ENCODE measurements at places on chromosomes 12 and 14.

GRCh38 chr14:84988357-84988756 lies 541.6 kb upstream of the FLRT2 start:
- DNase-seq, result no peak

- no peak for DNase-seq
Observed at GRCh38 chr12:124188561-124189405, 106.1 kb upstream of the RFLNA start.

DNA sequence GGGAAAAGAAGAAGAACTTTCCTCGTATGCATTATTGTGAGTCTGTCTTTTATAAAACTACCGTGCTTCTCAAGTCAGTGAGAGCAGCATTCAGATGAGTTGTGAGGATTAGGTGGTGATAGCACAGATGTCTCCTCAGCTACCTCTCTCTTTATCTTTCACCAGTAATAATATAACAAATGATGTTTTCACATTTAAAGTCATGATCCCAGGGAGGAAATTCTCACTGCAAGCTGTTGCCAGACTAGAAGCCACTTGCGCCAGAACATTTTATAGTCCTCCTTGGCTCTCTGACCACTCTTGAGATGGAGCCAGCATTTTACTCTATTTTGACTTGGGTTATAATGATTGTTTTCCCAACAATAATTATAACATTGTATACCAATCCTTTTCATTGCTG lies 443.1 kb downstream of the AEBP2 start:
- no peak for DNase-seq

- DNase-seq, result no peak
Observed at GRCh38 chr12:75571204-75571603, 59.8 kb upstream of the KRR1 start.

- no peak for DNase-seq
Observed at GRCh38 chr14:92480856-92481255, 32.7 kb upstream of the RIN3 start.

DNA sequence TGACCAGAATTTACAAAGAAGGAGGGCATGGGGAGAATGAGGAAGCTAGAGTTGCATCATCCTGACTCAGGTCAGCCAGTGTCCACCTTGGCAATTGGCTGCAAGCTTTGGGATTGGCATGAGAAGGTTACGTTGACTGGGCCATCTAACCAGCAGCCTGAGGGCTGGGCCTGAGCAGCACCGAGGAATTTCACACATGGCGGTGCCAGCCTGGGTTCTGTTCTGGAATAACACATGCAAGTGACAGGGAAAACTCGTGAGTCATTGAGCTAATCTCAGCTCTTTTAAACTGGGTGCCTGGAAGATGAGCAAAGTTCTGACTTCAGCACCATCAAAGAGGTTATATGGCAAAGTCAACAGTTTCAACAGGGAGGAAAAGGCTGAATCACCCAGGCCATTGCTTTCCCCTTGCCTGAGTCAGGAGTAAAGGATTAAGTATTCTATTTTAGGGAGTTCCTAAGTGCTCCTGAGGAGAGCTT lies 543.2 kb upstream of the TBX3 start:
- no peak for DNase-seq

DNA sequence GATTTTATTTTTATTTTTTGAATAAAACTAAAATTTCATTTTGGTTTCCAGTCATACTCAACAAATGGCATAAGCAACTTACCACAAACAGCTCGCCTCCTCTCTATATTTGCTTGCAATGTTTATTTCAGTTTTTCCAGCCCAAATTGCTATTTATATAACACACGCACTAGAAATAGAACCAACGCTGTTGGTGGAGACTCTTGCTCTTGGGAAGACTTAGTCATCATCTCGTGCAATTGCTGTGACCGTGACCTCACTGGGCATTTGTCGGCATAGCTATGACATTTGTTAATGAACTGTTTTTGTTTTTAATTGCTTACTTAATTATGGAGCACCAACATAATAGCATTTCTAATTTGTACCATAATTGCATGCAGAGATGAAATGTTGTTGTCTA lies 153.1 kb upstream of the OTX2 start:
- no peak for DNase-seq

DNA sequence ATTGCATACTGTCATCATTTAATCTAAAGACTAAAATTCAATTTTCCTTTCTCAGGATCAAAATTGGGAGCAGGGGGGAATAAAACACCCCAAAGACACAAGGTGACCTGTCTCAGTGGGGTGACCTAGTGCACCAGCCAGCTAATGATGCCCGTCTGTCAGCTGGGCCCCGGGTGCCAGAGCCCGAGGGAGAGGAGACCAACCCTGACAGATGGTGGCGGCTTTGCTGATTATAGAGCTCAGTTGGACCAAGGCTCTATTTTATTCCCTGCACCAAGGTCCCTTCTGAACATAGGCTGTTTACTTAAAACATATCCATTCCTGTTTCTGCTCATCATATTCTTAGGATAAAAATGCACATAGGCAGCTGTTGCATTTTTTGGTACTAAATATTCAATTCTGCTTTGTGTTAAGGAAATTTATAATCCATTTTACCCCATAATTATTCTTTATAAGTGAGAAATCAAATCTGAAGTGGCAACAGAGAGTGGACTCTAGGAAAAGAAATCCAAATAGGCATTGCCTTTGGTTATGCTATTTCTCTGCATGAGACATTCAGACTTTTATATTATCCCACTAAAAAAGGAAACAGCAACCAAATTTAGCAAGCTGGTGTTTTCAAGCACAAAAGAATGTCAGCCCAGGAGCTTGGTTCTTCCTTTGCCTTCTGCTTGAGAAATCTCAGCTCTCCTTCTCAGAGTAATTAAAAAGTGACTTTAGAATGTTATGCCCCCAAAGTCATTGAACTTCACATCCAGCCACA lies 96.8 kb upstream of the IFNG-AS1 start:
- no peak for DNase-seq

DNA sequence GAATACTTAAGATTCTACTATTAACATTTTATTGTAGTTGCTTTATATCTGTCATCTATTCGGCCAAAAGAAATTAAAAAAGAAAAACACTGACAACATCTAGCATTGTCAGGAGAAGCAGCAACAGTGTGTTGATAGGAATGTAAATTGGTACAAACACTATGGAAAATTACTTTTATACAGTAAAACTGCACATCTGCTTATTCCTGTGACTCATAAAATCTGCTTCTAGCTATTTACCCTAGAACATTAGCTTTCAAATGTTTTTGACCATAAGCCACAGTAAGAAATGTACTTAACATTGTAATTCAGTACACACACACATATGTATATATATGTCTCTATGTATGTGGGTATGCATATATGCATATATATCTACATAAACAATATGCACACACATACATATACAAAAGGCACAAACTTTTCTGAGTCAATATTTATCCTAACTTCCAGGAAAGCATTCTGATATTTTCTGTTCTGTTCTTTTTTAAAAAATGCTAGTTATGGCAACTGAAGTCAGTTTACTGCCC lies 278.9 kb upstream of the GARIN2 start:
- no peak for DNase-seq

- no peak for DNase-seq
Observed at GRCh38 chr12:81461163-81461562, 298.0 kb downstream of the PPFIA2 start.

DNA sequence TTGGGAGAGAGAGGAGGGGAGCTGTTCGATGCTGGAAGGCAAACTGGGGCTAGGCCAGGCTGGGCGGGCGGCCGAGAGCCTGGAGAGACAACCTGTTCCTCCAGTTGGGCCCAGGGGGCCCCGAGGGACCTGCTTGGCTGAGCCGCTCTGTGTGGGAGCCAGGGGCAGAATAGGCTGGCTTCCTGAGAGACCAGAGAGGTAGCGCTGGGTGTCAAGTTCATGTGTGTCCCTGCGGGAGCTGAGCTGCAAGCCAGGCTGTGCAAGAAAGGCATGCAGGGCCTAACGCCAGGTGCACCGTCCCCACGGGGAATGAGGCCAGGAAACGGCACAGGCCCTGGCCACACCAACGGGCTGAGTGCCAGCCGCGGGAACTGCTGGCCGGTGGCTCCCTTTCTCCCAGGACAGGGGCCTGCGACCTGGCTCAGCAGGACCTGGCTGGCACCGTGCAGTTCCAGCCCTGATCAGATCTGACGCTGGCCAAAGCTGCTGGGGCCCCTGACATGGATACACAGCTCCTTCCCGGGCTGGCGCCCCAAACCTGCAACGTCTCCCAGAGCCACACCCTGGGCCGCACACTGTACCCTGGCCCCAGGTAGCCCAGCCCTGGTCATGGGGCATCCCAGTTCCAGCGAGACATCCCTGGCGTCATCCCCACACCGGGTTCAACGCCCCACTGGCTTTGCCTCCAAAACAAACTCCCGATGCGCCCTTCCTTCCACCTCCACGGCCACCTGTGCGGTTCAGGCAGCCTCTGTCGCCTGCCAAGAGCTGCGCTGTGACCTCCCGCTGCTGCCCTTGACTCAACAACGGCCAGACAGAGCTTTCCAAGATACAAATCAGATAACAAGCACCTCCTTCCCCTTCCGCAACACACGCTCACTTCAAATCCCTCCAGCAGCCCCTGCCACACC lies 65.0 kb downstream of the RFLNA start:
- no peak for DNase-seq
